Brain microvascular endothelial cell (primary cell): ENCODE measurements at places on chromosomes 2 and 18.

- DNase-seq, result no peak
These were observed 11.0 kb upstream of the DUSP2 start for GRCh38 chr2:96156011-96156820.

GRCh38 chr2:178553047-178553446 is 72.8 kb downstream of the PLEKHA3 start:
- peak; percentile 82 for DNase-seq

DNA sequence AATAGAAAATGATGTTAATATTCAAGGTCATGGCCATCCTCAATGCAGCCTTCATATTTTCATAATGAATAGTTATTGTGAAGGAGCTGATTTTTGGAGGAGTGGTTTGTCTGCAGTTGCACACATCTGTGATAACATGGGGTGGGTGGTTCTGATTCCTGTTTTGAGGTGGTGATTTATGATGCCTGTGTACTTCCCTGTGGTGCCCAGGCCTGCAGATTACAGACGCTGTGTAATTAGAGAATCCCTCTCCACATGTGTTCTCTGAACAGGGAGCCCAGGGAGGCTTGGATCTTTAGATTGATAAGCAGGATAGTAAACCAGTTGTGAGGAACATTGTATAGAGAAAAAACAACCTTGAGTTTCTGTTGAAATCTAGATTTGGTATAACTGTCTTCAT is 117.5 kb downstream of the AGAP1 start:
- no peak for DNase-seq

GRCh38 chr2:220227266-220227920 is 600.0 kb downstream of the SLC4A3 start:
- DNase-seq, result no peak

GRCh38 chr18:33916200-33916599 is 308.5 kb downstream of the NOL4 start:
- no peak for DNase-seq

DNA sequence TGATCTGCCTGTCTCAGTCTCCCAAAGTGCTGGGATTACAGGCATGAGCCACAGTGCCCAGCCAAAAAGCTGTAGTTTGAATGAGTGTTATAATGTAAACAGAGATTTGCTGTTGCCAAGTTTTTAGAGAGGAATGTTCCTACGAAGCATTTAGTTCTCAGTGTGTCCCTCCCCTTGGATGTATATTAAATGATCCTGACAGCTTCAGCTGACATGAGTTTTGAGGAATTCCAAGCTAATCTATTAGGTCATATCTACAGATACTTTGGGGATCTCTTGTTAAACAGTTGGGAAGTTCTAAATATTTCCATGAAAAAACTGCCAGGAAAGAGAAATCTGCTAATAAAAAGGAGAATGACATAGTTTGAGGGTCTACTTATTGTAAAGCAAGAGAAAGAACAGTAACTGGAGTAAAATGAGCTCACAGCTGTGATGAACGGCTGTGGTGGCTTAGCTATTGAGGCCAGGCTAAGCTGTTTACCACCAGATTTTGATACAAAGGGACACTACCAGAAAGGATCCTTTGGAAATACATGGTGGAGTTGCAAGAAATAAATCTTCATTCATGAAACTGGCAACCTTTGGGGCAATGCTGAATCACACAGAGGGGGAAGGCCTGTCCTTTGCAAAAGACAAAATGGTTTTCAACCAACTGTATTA is 2.6 kb upstream of the STON1 start:
- no peak for DNase-seq

GRCh38 chr2:230868947-230869913 is 4.5 kb downstream of the ITM2C start:
- no peak for DNase-seq

DNA sequence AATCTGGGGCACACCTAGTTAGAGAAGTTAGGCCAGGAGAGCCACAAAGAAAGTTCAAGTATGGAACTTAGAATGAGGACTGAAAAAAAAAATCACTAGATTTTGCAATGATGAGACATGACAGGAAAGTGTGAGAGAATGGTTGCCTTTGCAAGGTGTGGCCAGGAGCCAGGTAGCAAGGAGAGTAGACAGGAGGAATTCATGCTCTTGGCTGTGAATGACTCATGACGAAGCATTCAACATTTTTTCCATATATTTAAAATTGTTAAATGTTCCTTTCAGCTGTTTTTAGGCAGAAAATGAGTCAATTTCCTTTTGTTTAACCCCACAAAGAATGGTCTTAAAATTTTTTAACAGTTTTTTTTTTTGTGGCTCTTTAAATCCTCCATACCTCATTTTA is 636.9 kb downstream of the PLCL1 start:
- no peak for DNase-seq
